GM12864 (cell line): ENCODE measurements at places on chromosomes 3 and 15.

DNA sequence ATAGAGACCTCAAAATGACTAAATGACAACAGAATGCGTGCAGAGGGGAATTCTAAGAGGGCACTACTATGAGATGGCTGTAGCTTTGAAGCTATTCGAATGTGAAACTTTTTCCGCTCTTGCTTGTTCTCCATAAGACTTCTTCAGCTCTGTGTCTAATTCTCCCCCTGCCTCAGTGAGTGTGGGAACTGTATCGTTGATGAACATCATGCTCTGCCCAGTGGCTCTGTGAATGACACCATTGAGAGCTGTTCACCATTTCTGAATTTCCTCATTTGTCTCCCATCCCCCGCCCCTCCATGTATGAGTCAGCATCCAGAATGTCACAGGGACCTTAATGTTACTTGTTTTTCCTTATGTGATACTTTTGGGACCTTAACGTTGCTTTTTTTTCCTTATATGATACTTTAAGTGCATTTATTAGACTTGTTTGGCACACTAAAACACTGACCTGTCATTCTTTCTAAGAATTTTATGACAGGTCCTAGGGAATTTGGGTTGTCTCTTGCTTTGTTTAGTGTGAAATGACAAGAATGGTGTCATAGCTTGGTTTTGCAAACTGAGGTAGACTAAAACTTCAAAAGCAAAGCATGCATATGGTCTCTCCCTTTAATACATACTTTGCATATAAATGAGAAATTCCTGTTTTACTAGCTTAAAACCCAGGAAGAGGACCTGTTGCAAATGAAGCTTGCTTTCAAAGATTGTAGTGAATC is 99.6 kb downstream of the FNDC3B start:
- no peak for DNase-seq

DNA sequence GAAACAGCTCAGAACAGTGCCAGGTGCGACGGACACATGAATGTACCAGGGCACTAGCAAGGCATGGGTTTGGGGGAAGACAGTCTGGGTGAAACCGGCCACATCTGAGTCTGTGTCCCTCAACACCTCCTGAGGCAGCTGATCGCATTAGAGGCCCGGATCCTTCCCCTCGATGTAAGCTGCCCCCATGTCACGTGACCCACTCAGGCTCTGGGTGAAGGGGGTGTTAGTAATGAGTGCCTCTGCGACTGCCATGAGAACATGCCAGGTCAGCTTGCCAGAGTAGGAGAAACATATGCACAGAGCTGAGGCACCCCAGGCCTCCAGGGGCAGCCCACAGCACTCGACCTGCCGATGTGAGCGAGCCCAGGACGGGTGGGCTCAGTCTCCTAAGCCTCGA is 29.7 kb downstream of the PRR23E start:
- DNase-seq, result no peak

DNA sequence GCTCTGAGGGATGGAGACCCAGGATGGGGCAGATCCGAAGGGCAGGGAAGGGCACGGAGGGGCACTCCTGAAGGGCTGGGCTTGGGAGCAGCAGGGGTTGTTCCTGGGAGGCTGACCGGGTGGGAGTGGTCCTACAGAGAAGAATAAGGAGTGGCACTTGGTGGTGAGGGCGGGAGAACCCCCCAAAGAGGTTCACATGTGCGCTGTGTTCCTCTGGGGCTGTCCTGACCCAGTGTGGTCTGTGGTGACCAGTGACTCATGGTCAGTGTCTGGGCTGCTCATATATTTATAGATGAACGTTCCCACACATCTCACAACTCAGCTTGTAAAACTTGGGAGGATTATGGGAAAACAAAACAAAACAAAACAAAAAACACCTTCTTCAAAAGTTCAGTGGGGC is 10.0 kb downstream of the TRPM1 start:
- no peak for DNase-seq

GRCh38 chr3:1578124-1578806 is 485.4 kb downstream of the CNTN6 start:
- no peak for DNase-seq

GRCh38 chr3:74075241-74075640 is 450.5 kb upstream of the PDZRN3 start:
- DNase-seq, result no peak

- DNase-seq, result no peak
These were observed 164.6 kb downstream of the SUCLG2 start for GRCh38 chr3:67489816-67490215.

DNA sequence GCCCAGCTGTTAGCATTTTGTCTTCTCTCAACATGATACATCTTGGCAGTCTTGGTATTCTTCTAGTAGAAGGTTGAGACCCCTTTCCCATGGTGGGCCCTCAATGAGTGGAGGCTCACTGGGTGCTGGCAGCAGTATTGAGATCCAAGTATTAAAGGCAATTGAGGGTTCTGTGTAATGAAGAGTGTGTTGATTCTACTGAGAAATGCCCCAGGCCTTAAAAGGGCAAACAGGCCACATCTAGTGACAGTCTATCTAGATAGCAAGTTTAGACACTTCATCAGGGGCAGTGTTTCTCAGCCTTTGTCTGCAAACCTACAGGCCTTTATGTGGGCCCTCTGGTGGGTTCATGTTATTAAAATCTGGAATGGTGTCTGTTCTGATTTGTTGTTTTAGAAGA is 9.5 kb downstream of the PPP2R3A start:
- no peak for DNase-seq

DNA sequence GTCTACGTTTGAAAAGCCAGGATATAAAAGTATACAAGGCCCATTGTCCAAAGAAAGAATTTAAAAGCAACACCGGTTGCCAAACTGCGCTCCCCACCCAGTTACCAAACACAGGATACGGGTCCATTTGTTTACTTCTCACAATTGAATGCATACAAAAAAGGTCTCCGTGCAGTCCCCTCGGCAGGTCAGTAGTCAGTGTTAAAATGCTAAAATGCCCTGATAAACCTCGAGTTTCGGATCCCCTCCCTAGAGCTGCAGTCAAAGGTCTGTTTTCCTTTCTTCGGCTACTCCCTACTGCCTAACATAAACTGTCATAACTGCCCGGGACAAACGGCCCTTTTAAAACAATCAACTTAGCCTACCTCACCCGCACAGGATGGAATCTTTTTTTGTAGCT is 534.6 kb downstream of the FOXP1 start:
- no peak for DNase-seq

DNA sequence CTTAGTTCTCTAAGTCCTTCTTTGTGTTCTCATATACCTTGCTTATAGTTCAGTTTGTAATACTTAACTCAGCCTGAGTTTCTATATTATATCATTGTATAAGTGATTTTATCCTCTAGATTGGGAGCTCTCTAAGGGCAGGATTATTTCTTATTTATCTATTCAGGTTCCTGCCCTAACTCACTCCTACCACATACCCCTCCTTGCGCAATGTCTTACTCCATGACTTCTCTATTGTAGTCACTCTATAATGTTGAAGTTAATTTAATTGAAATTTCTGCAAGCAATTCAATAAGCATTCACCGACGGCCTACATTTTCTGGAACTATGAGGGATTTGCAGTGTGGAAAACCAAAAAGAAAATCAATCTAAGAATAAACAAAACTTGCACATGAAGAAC is 3.6 kb upstream of the OR5K4 start:
- no peak for DNase-seq

- DNase-seq, result no peak
These were observed 195.7 kb downstream of the ZIC4 start for GRCh38 chr3:147210676-147211075.

DNA sequence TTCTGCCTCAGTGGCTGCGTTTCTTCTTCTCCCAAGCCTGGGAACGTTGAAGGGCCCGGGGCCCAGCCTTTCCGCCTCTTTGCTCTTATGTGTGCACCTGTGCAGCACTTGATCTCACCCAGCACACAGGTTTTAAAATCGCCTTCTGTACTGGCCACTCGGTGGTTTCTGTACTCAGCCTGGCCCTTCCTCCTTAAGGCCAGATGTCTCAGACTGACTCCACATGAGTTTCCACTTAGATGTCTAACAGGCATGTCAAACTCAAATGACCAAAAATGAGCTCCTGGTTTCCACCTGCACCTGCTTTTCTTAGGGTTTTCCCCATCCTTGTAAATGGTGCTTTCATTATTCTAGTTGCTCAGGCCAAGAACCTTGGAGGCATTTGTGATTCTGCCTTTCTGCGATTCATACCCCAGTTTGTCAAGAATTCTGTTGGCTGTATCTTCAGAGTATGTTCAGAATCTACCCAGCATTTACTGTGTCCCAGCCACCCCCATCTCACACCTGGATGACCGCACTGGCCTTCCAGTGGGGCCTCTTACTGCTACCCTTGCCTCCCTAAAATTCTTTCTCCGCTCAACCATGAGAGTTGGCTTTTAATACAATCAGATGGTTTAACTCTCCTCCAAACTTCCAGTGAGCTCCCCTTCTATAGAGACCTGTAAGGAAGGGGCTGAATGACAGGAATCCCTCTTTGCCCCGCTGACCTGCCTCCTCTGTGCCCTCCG is 2.2 kb upstream of the TRAK1 start:
- DNase-seq, result peak; percentile 40

- DNase-seq, result no peak
These were observed 228.2 kb downstream of the OPA1 start for GRCh38 chr3:193821151-193821668.

- DNase-seq, result no peak
These were observed 44.0 kb downstream of the SMAD3 start for GRCh38 chr15:67109141-67110034.

DNA sequence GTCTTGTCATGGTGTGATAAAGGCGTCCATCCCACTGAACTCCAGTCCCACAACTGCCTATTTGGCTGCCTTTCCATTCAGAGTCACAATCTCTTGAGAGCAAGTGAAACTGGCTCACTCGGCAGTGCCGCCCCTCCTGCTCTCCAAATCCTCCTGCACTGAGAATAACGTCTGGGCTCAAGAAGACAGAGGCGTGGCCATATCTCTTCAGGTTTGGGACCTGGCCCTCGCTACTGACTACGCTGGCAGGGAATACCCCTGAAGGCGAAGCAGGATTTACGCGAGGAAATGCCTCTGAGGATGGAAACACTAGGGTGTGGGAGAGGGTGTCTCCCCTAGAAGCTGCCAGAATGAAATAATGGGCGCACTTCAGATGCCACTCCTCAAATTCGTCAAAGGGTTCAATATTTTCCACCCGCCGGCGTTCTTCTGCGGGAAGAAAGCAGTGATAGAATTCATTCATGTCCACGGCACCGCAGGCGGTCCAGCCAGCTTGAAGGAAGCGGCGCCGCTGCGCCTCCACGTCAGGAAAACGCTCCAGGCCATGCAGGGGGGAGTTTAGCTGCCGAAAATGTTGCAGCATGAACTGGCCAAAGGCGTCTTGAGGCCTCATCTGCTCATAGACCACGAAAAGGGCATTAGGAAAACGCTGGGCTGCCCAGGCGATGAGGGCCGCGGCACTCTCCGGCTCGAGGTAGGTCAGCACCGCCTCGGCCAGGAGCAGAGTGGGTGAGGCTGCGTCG is 985 bp downstream of the LCMT2 start:
- DNase-seq, result no peak

DNA sequence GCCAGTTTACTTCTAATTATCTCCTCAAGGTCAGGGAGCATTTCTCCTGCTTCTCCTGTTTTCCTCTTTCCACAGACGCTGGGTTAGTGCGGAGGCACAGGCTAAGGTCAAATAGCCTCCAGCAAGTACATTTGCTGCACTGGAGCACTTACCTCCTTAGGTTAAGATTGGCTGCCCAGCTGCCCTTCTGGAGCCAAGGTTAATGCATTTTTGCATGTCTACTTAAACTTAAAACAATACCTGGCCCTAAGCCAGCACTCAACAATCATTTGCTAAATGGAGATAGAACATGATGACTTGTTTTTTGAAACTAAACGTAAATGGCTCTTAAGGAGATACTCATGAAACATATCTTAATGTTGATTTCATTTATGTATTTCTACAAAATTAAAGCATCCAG is 83.5 kb downstream of the SSR3 start:
- DNase-seq, result no peak

- DNase-seq, result no peak
These were observed 98.9 kb downstream of the NEDD4 start for GRCh38 chr15:55894399-55894965.

- DNase-seq, result no peak
These were observed 344.6 kb downstream of the GRM7 start for GRCh38 chr3:7205535-7205934.

DNA sequence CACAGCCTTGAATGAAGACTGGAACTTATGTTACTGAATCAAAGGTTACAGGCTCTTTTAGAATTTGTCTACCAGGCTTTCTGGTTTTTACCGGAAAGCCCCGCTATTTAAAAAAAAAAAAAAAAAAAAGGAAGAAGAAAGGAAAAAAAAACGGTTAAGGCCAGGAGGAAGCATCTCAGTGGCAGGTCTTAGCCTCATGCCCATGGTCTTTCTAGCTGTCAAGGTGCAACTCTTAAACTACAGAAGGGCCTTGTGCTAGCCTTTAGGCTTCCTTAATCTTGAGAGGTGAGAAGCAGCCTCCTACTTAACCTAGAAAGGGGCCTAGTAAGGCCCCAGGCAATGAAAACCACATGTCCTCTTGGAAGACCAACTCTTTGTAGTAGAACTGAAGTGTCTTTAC is 77.5 kb downstream of the TBC1D5 start:
- no peak for DNase-seq

DNA sequence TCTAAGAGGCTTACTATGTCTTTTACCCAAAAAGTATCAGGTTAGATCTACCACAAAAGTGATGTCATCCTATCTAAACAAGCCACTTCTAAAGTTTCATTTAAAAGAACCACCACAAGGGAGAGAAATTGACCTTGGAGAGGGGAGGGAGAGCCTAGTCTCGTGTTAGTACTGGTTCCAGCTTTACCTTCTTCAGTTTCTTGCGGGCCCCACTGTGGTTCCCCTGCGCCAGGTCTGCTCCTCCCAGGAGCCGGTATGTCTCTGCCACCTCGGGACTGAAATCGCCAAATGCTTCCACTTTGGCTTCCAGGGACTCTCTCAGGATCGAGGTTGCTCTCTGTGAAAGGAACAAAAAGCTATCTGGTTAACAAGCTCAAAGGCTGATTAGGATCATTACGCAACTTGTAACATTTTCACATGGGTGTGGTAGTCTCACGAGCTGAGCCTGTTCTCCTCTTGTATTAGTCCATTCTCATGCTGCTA is 51.1 kb downstream of the SYNM start:
- no peak for DNase-seq

GRCh38 chr3:129019266-129019665 is 18.2 kb downstream of the EFCC1 start:
- DNase-seq, result no peak

GRCh38 chr3:143586576-143586975 is 261.7 kb downstream of the SLC9A9 start:
- no peak for DNase-seq

GRCh38 chr3:27708250-27708649 is 13.9 kb downstream of the EOMES start:
- no peak for DNase-seq

DNA sequence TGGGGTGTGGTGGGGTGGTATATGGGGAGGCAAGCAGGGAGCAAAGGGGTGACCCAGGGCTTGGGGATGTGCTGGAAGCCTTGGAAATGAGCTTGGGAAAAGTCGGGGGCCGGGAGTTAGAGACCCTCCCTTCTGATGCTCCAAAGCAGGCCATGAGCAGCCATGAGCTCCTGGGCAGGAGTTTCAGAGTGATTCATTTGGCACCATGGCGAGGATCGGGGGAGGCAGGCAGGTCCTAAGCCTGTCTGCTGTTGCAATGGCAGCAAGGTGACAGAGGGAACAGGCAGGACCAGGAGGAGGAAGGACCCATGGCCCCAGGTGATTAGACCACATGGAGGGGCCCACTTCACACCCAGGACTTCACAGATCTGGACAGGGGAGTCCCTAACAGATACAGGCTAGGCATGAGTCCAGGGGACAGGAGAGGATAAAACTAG is 21.3 kb downstream of the RGMA start:
- DNase-seq, result no peak

GRCh38 chr3:32435911-32436815 is 44.5 kb downstream of the CMTM7 start:
- no peak for DNase-seq
